ENCODE measurements at places on chromosomes 13 and 19.

GRCh38 chr13:22060187-22060586 is 389.3 kb downstream of the FGF9 start:
- DNase-seq: no peak

GRCh38 chr19:37972803-37973202 is 65.8 kb downstream of the SIPA1L3 start:
- DNase-seq: no peak

DNA sequence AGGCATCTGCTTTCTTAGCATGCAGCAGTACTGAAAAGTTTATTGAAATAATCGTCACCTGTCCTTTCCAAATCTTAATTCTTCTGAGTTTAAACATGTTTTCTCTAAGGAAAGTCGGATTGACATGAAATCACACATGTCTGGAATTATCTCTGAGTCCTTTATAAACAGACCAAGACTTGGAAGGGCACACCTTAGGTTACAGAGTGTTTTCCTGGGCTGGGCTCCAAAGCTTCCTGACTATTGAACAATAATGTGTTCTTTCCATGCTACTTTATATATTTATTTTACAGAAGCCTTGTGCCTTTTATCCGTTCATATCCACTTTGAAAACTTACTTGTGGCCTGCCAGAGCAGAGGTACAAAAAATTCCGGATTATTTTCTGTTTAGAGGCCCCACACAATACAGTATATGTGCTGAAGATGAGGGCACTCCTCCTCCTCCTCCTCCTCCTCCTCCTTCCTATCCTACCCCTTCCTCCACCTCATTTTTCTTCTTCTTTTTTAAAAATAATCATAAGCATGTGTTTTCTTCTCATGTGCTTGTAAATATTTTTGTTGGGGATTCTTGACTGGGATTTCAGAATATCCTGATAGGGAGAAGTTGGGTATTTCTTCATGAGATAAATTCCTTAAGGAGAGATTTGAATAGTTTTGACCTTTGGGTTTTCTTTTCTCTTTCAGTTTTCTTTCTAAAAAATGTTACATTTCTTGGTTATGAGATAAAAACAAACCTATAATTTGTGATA is 52.3 kb downstream of the LRCH1 start:
- no peak for DNase-seq

DNA sequence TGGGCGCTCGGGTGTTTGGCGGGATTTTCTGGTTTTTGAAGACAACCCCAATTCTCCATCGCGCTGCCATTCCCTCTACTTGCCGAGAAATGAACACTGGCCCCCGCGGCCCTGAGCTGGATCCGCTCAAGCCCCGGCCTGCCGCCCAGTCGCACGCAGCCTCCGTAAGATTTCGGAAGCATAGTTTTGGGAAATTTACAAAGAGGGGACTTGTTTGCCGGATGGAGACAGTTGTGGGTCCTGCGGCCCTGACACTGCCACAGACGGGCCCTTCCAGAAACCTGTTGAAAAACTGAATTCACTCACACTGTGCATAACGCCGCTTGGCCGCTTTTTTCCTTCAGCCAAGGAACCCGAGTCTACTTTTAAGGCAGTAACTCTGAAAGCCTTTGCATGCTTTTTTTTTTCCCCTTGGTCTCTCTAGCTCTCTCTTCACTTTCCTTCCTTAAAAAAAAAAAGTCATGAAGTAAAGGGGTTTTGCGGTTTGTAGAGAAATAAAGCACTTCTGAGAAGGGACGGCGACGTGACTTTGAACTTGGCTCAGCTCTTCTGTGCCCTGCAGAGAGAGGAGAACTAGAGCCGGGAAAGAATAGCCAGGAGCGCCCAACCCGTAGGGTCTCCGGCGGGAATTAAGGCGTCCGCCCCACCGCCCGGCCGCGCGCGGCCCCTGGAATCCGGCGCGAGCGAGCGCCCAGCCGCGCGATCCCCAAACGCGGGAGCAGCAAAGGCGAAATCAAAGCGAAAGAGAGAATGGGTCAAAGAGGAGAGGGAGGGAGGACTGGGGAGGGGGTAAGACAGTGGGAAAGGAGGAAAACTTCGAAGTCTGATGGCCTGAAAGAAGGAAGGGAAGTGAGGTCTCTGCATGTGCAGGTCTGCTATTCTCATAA is 3.4 kb upstream of the ZIC2 start:
- DNase-seq: no peak

GRCh38 chr19:4977299-4978174 is 8.6 kb downstream of the KDM4B start:
- DNase-seq: no peak

GRCh38 chr13:103894626-103895025 is 828.4 kb upstream of the SLC10A2 start:
- DNase-seq: no peak

DNA sequence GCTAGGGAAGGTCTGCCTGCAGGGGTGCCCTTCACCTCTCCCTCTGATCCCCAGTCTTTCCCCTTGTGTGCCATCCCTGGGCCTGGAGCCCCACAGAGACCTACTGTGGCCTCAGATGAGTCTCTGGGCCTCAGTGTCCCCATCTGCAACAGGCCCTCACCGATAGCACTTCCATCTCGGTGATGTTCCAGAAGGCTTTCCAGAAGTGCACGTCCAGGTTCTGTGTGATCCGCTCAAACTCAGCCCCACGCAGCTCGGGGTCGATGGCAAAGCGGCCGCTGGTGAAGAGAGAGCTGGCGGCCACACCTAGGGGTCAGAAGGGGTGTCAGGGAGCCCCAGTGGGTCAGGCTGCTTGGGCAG is 17.7 kb upstream of the CNFN start:
- no peak for DNase-seq

GRCh38 chr19:48861313-48861712 is 7.1 kb downstream of the PLEKHA4 start:
- DNase-seq: no peak

GRCh38 chr13:113655346-113656002 is 2.5 kb downstream of the ATP4B start:
- DNase-seq: no peak

GRCh38 chr13:113636266-113636963 is 21.6 kb downstream of the ATP4B start:
- DNase-seq: no peak

- DNase-seq: no peak
Observed at GRCh38 chr13:65011378-65011777, 2218.8 kb downstream of the PCDH9 start.

DNA sequence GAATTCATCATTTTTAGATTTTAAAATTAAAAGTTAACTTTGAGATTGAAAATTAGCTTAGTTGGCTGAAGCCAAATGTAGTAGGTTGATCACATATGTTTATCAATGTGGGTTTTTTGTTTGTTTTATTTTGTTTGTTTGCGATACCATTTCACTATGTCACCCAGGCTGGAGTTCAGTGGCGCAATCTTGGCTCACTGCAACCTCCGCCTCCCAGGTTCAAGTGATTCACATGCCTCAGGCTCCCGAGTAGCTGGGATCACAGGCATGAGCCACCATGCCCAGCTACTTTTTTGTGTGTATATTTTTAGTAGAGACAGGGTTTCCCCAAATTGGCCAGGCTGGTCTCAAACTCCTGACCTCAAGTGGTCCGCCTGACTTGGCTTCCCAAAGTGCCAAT is 665.7 kb upstream of the SLC10A2 start:
- no peak for DNase-seq

DNA sequence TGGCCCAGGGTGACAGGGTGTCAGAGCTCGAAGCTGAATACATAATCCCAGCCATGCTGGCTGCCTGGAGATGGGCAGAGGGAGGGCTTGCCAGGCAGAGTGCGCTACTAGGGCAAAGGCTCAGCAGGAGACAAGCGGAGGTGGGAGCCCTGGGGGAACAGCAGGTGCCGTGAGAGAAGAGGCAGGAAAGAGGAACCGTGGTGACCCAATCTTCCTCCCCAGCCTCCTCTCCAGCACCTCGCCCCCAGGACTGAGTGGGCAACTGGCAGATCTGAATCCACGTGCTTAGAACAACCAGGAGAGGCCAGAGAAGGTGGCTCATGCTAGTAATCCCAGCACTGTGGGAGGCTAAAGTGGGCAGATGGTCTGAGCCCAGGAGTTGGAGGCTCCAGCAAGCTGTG is 11.0 kb upstream of the CCL25 start:
- DNase-seq: no peak

GRCh38 chr19:38478273-38478971 is 44.9 kb downstream of the RYR1 start:
- no peak for DNase-seq

- DNase-seq: no peak
Observed at GRCh38 chr13:97327086-97327485, 105.0 kb downstream of the MBNL2 start.

GRCh38 chr13:46154136-46154801 is 27.7 kb downstream of the LCP1 start:
- no peak for DNase-seq

GRCh38 chr13:76293346-76293745 is 592.9 kb downstream of the KCTD12 start:
- DNase-seq: no peak

DNA sequence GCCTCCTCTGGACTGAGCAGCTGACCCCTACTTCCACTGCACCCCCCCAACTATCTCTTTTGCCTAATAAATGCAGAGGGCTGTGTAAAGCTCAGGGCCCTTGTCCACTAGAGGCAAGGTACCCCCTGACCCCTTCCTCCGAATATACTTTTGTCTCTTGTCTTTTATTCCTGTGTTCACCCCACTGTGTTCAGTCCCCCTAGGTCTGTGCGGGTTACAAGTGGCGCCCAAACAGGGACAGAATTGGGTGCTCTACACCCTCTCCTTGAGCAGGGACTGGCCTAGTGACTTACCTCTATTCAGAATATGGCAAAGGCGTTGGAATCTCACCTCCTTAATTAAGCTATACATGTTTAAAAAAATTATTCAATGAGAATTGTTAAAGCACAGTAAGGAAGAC is 15.0 kb downstream of the ZNF350 start:
- no peak for DNase-seq

DNA sequence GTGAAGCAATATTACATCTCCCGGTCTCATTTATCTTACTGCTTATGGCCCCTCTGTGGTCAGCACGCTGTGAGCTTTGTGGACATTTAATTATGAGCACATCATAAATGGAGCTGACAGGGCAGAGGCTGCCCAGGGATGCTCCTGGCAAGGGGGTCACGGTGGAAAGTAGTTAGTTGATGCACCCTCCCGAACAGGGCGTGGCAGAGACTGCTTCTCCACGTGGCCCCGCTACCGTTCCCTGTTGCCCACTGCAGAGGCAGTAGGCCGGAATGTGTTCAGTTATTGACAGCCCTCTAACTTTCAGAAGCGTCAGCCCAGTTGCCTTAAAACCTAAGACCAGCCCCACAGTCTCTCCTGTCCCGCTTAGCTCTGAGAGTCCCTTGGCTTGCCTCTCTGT is 180.3 kb upstream of the ZNF507 start:
- DNase-seq: no peak

DNA sequence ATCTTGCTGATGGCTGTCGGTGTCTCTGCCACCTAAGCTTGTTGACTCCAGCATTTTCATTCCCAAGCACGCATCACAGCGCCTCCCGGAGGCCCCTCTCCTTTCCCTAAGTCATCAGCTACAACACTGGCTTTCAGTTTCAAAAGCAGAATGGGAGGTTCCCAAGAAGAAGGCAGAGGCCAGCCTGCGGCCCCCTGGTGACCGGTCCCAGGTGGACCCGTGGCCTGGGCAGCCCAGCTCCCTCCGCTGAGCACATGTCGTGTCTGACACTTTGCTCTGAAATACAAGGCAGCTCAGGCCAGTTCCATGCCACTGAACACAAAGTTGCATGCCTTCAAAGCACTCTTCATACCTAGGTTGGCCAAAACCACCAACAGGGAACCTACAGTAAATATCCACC is 8.5 kb downstream of the MLLT1 start:
- no peak for DNase-seq

- DNase-seq: no peak
Observed at GRCh38 chr19:28468701-28469459, 744.1 kb downstream of the UQCRFS1 start.
